ENCODE measurements at places on chromosomes 11 and 22. TPM values are rescaled to one million over a fixed set of nuclear protein-coding genes. Genes with fewer than 3 reads are reported as not detected.

The GGTLC3 gene
- total RNA-seq, result not detected

DNA sequence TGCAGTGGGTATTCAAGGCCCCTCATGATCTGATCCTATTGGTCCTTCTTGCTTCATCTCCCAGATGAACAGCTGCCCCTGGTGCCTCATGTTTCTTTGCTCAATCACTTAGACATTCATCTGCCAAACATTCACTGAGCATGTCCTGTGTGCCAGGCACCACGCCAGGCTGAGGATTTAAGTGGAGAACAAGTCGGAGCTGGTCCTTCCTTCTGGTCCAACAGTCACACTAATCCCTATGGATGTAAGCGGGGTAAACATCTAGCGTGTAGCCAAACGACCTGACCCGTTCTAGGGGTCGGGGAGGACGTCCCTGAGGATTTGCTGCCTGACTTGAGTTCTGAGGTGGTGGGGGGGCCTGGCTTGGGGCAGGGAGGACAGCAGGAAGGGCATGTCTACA lies 21.9 kb downstream of the ZMAT5 start:
- no peak overlapping the region for H3K4me3 ChIP-seq
- H3K27ac ChIP-seq, result no peak overlapping the region
- no peaks in the 10 kb centered on the region for H3K27me3 ChIP-seq
- DNase-seq, result no peak

DNA sequence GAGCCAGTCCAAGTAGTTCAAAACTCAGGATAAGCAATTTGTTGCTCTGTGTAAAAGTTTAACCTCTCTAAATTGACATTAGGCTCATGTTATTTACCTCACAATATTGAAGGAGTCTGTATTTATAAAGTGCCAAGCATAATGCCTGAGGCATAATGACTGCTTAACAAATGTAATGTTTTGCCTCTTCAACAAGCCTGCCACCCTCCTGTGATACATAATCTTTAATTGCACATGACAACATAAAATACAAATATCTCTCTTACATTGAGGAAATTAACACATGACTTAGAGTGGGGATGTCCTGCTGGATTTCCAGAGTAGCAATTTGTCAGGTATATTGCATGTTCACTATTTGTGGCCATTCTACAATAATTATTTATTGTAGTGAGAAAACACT lies 469.2 kb upstream of the ANO5 start:
- no peaks in the 10 kb centered on the region for H3K4me1 ChIP-seq
- no peaks in the 10 kb centered on the region for H3K27me3 ChIP-seq
- DNase-seq, result no peak
- no peak overlapping the region for H3K4me3 ChIP-seq
- no peaks in the 10 kb centered on the region for H3K36me3 ChIP-seq
- no peak overlapping the region for H3K27ac ChIP-seq

- DNase-seq, result no peak
- H3K27me3 ChIP-seq, result no peaks in the 10 kb centered on the region
- no peaks in the 10 kb centered on the region for H3K36me3 ChIP-seq
- no peaks in the 10 kb centered on the region for H3K4me1 ChIP-seq
Observed at GRCh38 chr11:84558085-84558905, 1068.8 kb downstream of the DLG2 start.

DNA sequence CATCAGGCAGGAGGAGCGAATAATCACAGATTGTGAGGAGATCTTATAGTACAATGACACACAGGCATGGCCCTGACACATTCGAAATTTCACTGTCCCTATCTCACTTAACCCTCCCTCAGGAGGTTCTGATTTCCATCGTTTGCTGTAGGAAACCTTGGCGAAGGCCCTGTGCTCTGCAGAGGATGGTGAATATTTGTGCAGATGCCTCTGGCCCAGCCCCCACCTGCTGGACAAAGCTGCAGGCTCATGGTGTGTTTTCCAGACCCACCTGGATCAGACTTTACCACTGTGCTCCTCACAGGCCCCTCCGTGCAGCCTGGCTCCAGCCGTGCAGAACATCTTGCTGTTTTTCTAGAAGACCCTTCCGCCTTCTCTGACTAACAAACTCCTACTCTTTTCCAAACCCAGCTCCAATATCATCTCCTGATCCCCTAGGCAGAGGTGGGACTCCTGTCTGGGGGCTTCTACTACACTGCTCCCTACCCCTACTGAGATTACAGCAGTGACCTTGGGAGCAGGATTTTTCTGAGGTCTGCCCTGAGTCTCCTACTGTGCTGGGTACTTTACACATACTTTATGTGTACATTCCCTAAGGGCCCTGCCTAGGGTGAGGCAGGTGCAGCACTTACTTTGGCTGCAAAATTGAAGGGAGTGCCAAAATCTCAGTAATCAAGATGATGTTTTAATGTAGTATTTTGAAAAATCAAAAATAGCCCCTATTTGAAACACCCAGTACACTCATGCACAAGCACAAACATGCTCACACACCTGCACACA lies 412.7 kb downstream of the SOX6 start:
- no peak overlapping the region for H3K4me3 ChIP-seq
- H3K36me3 ChIP-seq, result no peaks in the 10 kb centered on the region
- H3K27ac ChIP-seq, result no peak overlapping the region
- peaks cover 4% of the 10 kb centered on the region for H3K4me1 ChIP-seq
- DNase-seq, result no peak

GRCh38 chr11:67045314-67045713 lies 11.3 kb upstream of the RHOD start:
- no peaks in the 10 kb centered on the region for H3K4me1 ChIP-seq
- no peaks in the 10 kb centered on the region for H3K27me3 ChIP-seq

Measured in type B pancreatic cell (in vitro differentiated cells).